ENCODE measurements at places on chromosomes 2 and 18.
A peak's percentile ranks its signal among the peaks of the same experiment; 100 is the strongest.

DNA sequence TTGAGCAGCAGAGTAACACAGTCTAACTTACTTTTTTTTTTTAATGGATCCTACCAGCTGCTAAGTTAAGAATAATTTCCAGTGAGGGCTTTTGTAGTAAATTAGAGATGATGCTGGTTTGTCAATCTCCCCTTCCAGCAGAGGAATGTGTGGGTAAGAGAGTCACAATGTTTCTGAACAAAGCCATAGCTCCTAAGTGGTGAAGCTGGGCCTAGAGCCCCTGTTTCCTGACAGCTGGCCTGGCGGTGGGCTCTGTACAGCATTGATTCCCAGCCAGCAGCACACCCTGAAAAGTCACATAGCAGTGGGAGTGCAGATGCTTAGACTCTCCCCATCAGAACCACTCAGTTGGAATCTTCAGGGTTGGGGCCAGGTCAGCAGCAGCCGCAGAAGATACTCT, 24.4 kb downstream of the CAPG start:
- DNase-seq: no peak

GRCh38 chr2:1995081-1995480, 250.8 kb upstream of the PXDN start:
- peak; percentile 48 for DNase-seq

GRCh38 chr2:58578276-58578675, 337.2 kb upstream of the FANCL start:
- DNase-seq: no peak

DNA sequence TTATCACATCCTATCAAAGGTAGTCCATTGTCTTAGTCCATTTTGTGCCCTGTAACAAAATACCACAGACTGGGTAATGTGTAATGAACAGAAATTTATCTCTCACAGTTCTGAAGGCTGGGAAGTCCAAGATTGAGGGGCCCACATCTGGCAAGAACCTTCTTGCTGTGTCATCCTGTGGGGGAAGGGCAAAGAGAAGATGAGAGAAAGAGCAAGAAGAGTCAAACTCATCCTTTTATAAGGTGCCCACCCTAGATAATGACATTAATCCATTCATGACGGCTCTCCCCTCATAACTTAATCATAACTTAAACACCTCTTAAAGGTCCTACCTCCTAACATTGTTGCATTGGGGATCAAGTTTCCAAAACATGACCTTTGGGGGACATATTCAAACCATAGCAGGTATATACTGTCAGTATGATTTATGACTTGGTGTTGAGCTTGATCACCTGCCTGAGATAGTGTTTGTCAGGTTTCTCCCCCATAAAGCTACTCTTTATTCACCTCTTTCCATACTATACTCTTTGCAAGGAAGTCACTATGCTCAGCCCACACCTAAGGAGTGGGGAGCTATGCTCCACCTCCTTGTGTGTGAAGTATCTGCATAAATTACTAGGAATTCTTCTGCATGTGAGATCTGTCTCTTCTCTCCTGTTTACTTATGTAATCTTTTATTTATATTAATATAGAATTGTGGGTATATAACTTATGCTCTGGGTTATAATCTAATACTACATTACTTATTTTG, 5.2 kb upstream of the MAP3K2 start:
- DNase-seq: no peak

GRCh38 chr2:216799873-216800431, 59.9 kb downstream of the TNP1 start:
- peak; percentile 26 for DNase-seq

DNA sequence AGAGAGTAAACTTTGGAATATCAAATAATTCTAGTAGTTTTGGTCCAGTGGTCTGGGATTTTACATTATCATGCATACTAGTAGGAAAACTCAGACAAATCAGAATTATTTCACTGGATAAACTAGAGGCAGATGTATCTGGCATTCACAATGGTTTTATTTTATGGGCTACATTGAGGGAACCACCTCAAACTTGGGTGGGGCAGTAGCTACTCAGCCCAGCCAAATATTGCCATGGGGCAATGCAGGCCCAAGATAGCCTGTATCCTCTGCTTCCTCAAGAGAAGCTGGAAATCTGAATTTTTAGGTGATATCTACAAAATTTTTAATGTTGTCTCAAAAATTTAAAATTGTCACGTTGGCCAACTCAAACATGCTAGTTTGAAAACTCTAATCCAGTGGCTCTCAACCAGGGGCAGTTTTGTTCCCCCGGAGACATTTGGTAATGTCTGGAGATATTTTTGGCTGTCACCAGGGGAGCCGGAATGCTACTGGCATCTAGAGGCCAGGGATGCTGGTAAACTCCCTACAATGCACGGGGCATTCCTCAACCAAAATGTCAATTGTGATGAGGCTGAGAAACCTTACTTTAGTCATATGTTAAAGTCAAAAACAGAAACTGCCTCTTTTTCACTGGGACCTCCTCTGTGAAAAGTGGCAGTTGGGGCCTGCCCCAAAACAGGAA, 172.8 kb upstream of the SPRED2 start:
- DNase-seq: no peak

Measured in astrocyte of the spinal cord (primary cell).